ENCODE measurements at places on chromosomes 16 and 17.
A peak's percentile ranks its signal among the peaks of the same experiment; 100 is the strongest.

DNA sequence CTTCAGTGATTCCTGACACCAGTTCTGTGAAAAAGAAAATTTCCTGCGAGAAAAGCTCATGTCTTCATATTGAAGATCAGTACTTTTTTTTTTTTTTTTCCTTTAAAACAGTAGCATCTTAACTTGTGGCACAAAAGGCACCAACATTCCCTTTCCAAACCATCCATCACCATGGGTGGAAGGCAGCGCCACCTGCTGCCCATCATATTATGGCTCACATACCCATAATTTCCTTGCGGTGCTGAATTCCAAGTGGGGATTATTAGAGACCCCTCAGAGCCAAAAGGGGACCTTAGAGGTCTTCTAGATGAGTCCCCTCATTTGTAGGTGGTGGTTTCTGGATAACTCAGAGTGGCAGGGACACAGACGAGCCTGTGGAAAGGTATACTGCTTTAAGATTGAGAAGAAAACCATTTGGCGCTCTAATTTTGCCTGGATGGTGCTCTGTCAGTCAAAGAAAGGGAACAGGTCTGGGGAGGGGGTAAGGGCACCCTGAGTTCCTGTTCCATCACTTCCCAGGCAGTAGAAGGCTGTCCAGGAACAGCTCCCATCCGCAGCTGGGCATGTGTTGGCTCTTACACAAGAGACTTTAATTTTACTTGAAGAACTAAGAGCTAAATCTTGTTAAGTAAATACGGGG, 7.9 kb upstream of the SOST start:
- DNase-seq, result no peak

- no peak for DNase-seq
These were observed 196.4 kb upstream of the KIF2B start for GRCh38 chr17:53626286-53626685.

DNA sequence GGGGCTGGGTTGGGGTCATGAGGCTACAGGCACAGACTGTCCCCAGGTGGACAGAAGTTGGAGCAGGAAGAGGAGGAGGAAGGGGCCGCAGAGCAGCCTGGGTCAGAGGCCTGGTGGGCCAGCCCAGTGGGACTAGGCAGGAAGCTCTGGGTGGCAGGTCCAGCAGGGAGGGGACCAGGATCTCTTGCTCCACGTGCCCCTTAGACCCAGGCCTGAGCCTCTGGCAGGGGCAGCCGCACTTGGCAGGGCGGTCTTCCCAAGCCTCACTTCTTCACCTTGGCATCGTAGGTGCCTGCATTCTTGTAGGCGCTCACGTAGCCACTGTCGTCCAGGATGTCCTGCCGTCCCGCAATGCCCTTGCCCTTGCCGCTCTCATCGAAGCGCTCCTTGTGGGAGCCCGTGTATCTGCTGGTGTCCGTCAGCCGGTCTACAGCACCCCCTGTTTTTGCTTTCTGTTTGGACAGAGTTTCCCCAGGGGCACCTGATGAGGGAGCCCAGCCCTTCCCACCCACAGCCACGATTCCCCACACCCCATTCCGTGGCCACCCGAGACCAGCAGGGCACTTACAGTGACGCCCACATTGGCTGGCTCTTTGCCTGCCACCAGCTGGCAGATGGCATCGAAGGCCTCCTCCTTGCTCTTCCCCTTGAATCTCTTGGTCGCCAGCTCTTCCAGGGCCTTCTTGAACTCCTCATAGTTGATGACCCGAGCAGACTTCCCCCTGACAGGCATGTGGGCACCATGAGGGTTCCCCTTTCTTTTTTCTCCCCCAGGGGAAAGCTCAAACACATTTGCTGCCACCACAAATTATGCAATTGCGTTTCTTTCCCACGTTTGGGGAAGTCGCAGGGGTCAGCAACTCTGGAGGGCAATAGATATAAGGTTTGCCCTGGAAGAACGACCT, 3.1 kb downstream of the TPPP3 start:
- no peak for DNase-seq

DNA sequence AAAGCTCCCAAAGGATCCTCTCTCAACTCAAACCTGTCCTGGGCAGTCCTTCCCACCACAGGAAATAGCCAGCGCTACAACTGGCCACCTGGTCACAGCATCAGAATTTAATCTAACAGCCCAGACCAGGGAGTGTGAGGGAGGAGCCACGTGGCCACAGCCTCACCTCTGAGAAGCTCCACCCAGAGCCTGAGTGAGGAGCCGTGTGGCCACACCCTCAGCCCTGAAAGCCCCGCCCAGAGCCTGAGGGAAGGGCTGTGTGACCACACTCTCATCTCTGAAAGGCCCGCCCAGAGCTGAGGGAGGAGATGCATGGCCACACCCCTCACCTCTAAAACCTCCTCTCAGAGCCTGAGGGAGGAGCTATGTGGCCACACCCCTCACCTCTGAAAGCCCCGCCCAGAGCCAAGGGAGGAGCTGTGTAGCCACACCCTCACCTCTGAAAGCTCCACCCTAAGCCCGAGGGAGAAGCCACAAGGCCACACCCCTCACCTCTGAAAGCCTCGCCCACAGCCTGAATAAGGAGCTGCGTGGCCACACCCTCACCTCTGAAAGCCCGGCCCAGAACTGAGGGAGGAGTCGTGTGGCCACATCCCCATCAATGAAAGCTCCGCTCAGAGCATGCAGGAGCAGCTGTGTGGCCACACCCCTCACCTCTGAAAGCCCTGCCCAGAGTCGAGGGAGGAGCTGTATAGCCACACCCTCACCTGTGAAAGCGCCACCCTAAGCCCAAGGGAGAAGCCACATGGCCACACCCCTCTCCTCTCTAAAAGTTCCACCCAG, 28.6 kb downstream of the SLC38A8 start:
- DNase-seq, result peak; percentile 73

GRCh38 chr17:37820313-37820994, 75.6 kb upstream of the HNF1B start:
- no peak for DNase-seq

- DNase-seq, result no peak
These were observed 25.6 kb upstream of the MRPS23 start for GRCh38 chr17:57875290-57876022.

DNA sequence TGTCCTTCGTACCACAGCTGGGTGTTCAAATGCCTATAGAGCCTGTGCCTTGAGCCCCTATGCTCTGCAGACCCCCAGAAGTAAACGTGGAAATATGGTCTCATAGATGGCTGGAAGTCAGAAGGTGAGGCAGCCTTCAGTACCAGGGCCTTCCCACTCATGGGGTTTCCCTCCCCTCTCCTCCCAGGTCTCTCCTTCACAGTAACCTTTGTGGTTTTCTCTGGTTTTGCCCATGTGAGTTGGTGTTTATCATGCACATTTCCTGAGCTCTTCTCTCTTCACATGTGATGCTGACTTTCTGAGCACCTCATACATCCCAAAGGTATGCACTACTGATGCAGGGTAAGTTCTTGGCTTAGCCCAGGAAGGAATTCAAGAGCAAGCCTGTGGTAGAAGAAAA, 35.4 kb downstream of the TMEM114 start:
- no peak for DNase-seq

DNA sequence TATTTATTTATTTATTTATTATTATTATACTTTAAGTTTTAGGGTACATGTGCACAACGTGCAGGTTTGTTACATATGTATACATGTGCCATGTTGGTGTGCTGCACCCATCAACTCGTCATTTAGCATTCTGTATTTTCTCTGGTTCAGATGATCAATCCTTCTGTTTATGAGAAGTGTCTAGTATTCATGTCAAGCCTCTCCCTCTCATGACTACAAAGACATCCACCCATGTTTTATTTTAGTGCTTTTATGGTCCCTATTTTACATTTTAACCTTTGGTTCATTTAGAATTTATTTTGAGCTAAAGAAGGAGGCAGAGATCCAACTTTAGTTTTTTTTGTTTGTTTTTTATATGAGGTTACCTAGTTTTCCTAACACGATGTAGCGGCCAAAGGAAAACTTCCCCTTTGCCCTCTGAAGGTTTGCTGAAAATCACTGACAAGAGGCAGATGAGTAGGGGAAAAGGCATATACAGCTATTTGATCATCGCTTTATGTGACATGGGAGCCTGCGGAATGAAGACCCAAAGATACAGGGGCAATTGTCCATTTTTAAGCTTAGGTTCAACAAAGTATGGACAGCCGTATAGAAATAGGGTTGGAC, 22.4 kb upstream of the AQP8 start:
- no peak for DNase-seq

- DNase-seq, result no peak
These were observed 38.5 kb downstream of the TMEM235 start for GRCh38 chr17:78269955-78270381.

GRCh38 chr17:75380315-75380714, 25.2 kb downstream of the GRB2 start:
- DNase-seq, result no peak

DNA sequence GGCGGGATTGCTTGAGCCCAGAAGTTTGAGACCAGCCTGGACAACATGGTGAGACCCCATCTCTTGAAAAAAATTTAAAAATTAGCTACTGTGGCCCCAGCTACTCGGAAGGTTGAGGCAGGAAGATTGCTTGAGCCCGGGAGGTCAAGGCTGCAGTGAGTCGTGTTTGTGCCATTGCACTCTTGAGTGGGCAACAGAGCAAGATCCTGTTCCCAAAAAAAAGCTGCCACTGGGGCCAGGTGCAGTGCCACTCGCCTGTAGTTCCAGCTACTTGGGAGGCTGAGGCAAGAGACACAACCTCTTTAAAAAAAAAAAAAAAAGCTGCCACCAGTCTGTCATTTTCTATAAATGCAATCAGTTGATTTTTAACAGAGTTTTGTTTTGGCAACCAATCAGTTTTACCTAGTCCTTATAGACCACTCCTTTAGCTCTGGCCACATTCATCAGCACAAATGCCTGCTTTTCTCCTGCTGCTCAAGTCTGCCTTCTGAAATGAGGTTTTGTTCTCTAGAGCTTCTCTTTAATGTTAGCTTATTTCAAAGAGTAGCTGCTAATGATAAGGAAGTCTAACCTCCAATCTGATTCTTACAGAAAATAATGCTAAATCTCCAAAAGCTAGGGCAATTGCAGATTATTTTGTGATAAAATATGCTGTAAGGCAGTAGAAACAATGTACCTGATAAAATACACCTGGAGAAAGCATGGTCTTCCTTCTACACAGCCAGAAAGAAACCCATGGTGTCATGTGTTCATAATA, 64.8 kb downstream of the TUBD1 start:
- no peak for DNase-seq

DNA sequence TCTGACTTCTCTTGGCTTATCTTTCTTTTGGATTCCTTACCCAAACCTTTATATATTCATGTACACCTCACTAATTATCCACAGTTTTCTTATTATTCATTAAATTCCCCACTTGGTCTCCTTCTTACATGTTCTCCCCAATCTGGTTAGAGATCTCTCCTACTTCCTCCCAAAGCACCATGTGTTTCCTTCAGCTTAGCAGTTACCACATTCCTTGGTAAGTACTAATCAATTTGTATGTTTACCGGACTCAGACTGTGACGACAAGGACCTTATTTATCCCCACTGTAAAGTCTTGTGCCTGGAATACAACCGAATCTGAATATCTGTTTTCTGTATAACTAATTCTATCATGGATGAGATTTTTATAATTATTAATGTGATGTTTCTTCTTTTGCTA, 389.5 kb downstream of the KCNJ2 start:
- no peak for DNase-seq

- no peak for DNase-seq
These were observed 8.2 kb upstream of the KCNH6 start for GRCh38 chr17:63514974-63515373.

GRCh38 chr17:45255358-45255757, 6.5 kb downstream of the SPATA32 start:
- no peak for DNase-seq

DNA sequence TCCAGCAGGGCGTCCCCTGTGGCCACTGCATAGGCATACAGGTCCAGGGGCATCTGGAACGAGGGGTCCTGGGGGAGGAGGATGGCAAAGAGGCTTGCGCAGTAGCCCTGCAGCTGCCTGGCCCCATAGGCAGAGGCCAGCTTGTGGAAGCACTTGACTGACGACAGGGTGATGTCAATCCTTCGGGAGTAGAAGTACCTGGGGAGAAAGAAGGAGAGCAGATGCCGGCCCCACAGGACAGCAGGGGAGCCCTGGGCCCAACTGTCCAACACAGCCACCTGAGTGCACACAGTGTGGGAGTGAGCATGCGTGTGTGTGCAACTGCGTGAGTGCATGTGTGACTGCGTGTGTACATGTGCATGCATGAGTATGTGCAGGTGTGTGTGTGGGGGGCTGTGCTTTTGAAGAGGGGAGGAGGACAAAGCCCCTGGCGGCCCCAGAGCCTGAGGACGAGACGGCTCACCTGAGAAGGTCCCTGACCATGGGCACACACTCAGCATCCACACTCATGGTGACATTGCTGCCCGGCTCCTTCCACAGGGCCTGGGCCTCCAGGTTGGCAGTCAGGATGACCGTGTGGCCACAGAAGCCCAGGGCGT, 7.1 kb downstream of the LGALS3BP start:
- DNase-seq, result no peak

- peak; percentile 73 for DNase-seq
These were observed 15.7 kb downstream of the CAVIN1 start for GRCh38 chr17:42407289-42407836.

DNA sequence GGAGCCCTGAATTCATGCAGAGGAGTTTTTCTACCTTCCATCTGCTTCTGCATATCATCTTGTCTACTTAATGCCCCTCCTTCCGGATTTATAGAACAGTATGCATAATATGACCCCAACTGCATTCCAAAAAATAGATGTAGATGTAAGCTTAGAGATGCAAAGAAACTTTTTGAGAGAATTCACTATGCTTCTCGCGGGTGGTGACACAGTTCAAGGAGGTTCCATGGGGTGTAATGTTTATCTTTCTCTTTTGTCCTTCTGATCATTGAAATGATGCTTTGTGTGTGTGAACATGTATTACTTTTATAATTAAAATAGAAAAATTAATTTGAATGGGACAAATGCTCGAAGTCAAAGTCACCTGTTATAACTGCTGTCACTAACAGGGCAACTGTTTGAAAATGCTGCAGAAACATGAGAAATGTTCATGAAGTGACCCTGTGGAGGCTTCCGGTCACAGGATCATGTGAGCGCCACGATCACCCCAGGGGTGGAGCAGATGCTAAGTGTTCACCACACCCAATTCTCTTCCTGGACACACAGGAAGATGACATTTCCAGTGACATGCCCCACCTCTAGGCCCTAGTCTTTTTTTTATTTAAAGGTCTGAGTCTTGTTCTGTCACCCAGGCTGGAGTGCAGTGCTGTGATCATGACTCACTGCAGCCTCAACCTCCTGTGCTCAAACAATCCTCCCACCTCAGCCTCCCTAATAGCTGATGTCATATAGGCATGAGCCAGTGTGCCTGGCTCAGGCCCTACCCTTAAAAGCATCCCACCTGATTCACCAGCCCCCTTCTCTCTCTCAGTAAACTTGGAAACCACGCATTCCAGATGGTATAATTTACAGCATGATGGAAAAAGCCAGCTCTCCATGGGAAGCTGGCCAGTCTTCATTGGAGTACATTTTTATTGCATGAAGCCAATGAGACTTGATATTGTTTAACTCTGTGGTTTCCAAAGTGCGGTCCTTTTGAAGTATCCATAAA, 21.0 kb upstream of the AGRP start:
- DNase-seq, result peak; percentile 61

DNA sequence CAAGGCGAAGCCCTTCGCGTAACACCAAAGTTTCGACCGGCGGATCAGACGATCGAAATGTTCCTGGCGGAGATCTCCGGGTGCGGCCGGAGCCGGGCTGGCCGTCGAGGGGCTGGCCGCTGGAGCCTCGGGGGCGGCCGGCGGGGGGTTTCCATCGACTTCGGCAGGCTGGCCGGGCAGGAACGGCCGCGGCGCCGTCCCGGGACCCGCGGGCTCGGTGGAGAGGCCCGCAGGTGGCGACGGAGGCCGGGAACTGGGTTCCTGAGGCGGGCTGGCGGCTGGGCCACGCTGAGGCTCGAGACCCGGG, 1.1 kb downstream of the EPOP start:
- no peak for DNase-seq
